ENCODE measurements at places on chromosomes 6 and 20. TPM values are rescaled to one million over a fixed set of nuclear protein-coding genes. Genes with fewer than 3 reads are reported as not detected.

Gene ENPP1
- total RNA-seq, result 3.5 TPM

Gene FABP7
- total RNA-seq, result not detected

Gene CST7
- 78.4 TPM for total RNA-seq

Gene ANKRD66
- total RNA-seq, result not detected

Gene PTPRT
- not detected for total RNA-seq

Gene HLA-DOB
- total RNA-seq, result 6.9 TPM

Gene EFCAB8
- 0.50 TPM for total RNA-seq

Gene IL20RA
- not detected for total RNA-seq

Gene RBPJL
- total RNA-seq, result not detected

Gene FAM83C
- not detected for total RNA-seq

Gene ABHD16B
- total RNA-seq, result not detected

Gene SCGN
- total RNA-seq, result not detected

Gene TNFAIP3
- 53.9 TPM for total RNA-seq

Gene C6orf136
- total RNA-seq, result 20.1 TPM

Gene ENPP4
- 4.9 TPM for total RNA-seq

Gene GLO1
- 119 TPM for total RNA-seq

Gene STMND1
- not detected for total RNA-seq

Gene MTFR2
- 21.9 TPM for total RNA-seq

Gene OR2J3
- not detected for total RNA-seq

Gene HLA-DRB5
- 43.3 TPM for total RNA-seq

Gene ECT2L
- not detected for total RNA-seq

Gene CLDN20
- not detected for total RNA-seq

Gene PRSS16
- total RNA-seq, result 1.9 TPM

Gene CGAS
- 46.5 TPM for total RNA-seq

Gene BANF2
- total RNA-seq, result not detected

Gene NMBR
- total RNA-seq, result not detected

Gene TCFL5
- 7.2 TPM for total RNA-seq

Gene MCUR1
- 23.4 TPM for total RNA-seq

Data from T-helper 2 cell treated with Interferon-gamma antibody and Interleukin-4, amounts not matched to agents 100 ng/mL and 5 ng/mL, for 36 hours (primary cell).